Epithelial cell of umbilical artery (primary cell): ENCODE measurements at places on chromosomes 5 and 9. TPM values are rescaled to one million over a fixed set of nuclear protein-coding genes. Genes with fewer than 3 reads are reported as not detected.

The CDH6 gene
- total RNA-seq: 0.32 and 1.1 TPM in 2 replicates

The PCDHB13 gene
- total RNA-seq: 0.15 and 0.65 TPM in 2 replicates

The PDLIM7 gene
- total RNA-seq: 54.4 and 99.4 TPM in 2 replicates

The PRRC1 gene
- total RNA-seq: 26.4 and 38.3 TPM in 2 replicates

The PCDHGB1 gene
- under 0.01 and 0.65 TPM in 2 replicates for total RNA-seq

The PLEKHG4B gene
- total RNA-seq: not detected in 2 replicates

The P4HA2 gene
- total RNA-seq: 88.3 and 90.0 TPM in 2 replicates

The FBN2 gene
- 272 and 277 TPM in 2 replicates for total RNA-seq

The KIF20A gene
- 52.6 and 77.2 TPM in 2 replicates for total RNA-seq

The IL7R gene
- total RNA-seq: 1.3 and 5.5 TPM in 2 replicates

The FAM221B gene
- total RNA-seq: not detected in 2 replicates

The SPINK13 gene
- total RNA-seq: not detected in 2 replicates

The PCDHB15 gene
- 0.32 and 0.46 TPM in 2 replicates for total RNA-seq

The SWI5 gene
- 34.5 and 47.1 TPM in 2 replicates for total RNA-seq

The ARSI gene
- total RNA-seq: under 0.01 and 0.30 TPM in 2 replicates

The IFNE gene
- total RNA-seq: 0.32 and 3.6 TPM in 2 replicates

The GFI1B gene
- not detected in 2 replicates for total RNA-seq

The GLDC gene
- 2.3 and 6.4 TPM in 2 replicates for total RNA-seq

The SCGB3A1 gene
- total RNA-seq: not detected in 2 replicates

The WDR31 gene
- total RNA-seq: 0.32 and 0.46 TPM in 2 replicates
